ENCODE measurements at places on chromosomes 1 and 21.

DNA sequence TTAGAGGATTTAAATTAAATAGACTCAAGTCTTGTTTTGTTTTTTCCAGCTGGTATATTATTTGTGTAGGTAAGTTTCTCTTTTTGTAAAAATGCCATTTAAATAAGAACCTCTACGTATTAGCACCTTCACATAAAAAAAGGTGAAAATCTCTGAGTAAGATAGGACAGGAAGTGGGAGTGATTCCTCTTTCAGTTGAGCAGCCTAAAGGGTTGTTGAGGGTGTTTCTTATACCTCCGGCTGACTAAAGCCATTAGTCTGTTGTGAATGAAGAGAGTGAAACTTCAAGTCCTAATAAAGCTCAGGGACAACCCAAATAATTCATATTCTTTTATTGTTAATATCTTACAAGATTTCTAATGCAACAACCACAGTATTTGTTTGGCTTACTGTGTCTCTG lies 188.7 kb downstream of the CHRM3 start:
- DNase-seq, result no peak

DNA sequence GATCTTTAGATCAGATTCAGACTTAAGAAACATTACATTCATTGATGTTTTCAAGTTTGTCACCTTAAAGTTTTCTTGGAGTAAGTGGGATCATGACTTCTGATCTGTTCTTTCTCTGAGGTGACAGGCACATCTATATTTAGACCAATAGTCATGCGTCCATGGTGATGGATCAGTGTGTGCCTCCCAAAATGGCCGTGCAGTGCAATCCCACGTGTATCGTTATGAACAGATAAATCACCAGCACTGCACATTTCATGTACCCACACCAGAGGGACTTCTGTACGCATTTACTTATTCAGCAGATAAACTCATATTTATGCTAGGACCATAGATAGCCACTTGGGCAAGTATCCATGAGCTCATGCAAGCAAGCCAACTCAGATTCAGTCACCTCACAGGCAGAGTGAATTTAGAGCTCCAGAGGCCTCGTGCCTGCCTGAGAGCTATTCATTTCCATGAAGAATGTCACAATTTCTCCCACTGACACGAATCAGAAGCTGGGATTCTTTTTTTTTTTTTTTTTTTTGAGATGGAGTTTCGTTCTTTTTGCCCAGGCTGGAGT lies 13.9 kb upstream of the WDR26 start:
- DNase-seq, result no peak

DNA sequence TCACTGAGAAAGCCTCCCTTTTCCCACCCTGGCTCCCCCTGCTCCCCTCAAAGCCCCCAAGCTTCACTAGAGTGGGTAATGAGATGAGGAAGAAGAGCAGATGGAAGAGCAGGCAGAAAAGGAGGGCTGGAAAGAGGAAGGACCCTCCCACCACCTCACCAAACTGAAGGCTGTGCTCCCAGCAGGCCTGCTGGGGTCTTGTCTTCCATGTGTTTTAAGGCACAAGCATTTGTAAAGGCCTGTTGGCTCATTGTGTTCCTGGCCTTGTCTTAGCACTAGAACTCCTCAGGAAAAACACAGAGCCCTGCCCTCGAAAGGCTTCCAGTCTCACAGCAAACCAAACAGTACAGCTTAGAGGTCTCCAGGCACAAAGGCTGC lies 51.5 kb downstream of the TOMM20 start:
- no peak for DNase-seq

- DNase-seq, result no peak
These were observed 9.6 kb downstream of the SH3BGR start for GRCh38 chr21:39461419-39461818.

- DNase-seq, result no peak
These were observed 16.3 kb downstream of the AGPAT3 start for GRCh38 chr21:43881283-43881682.

All from epithelial cell of esophagus (primary cell).